ELR (cell line): ENCODE measurements at places on chromosomes 7 and 10.
A peak's percentile ranks its signal among the peaks of the same experiment; 100 is the strongest.

DNA sequence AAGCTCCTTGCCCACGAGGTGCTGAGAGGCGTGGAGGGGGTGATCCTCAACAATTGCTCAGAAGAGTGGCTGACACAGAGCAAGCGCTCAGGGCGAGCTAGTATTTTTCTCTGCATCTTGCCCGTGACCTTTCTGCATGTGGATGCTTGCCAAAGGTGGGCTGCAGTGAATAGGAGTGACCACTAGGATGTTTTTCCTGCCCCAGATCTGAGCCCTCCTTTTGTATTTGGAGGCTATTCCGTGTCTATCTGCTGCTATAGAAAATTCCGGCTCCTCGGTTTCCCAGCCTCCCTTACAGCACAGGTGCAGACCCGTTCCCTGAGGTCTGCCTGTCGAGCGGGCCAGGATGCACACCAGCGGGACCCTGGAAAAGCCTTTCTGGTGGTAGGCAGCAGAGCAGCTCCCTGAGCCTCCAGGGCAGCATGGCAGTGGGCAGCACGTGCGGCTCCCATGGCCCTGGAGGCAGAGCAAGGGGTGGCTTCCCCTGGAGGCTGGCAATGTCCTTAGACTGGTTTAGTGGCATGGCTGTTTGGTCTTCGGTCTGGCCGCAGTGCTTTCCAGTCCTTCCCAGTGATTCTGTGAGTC lies 145.1 kb upstream of the PCBD1 start:
- no peak for DNase-seq

DNA sequence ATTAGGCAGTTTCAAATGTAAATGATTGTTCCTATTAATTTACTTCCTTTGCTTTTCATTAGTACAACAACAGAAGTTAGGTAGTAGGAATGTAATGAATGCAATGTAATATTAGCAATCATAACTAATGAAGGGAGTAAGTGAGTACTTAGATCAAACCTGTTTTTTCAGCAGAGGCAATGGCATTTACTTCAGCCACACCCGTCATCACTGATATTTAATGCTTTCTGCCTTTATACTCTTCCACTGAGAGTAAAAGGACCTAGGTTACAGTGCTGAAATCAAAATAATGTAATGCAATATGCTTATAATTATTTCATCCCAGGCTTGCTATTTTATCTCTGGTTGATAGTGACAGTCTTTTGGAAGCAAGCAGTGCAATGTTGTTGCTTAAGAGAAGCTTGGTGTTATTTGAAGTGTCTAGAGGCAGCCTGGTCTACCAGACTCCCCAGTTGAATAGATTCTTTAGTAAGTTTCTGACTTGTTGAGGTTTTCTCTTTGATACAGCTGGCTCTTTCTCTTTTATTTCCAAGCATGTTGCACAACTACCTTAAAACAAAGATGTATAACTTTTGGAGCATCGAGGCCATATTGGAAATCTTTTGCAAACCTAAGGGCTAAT lies 149.4 kb downstream of the RNLS start:
- no peak for DNase-seq

DNA sequence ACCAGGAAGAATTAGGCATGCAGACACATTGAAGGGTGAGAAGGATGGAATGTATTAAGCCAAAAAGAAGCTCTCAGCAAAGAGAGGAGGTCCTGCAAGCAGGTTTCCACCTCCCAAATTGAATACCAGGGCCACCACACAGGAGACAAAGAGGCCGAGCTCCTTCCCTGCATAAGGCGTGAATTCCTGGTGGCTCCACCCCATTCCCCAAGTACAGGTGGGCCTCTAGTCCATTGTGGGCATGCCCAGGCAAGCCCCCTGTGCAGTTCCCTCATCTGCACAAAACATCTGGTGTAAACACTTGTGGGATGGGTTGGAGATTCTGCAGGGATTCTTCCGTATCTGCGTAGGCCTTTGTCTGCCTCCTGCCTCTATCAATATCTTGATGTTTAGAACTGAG lies 817.5 kb downstream of the NRG3 start:
- no peak for DNase-seq

DNA sequence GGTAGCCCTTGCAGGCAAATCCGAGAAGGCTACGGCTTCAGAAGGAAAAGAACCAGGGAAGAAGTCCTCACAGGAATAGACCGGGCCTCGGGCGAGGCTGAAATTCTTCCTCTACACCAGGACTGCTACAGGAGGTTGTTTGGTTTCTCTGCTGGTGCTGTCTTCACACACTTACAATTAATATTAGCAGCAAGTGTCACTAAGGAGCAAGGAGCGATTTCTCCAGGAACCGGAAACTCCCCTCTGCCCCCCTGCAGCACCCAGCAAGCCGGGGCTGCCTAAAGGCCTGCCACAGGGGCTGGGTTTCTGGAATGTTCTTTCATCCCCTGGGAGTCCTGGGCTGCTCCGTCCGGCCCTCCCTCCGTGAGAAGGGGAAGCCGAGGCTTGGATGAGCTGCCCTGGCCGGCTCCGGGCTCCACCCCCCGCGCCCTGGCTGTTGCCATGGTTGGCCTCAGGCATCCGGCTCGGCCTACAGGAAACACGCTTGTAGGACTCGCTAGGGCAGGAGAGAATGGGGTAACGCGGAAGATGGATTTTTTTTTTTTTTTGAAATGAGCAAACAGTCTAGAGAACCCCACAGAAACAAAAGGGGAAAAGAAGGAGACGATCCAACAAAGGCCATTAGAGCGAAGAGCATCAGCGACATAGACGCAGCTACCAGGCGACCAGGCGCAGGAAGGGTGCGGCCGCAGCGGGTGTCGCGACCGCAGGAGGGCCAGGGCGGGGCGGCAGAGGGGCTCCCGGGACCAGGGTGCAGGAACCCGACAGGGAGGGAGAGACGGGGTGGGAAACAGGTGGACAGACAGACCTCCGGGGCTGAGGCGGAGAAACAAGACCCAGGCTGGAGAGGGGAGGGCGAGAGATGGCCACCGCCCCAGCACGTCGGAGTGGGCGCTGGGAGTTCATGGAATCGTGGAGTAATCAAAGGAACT lies 33.0 kb downstream of the EN2 start:
- no peak for DNase-seq

GRCh38 chr7:151454305-151454704 lies 14.4 kb upstream of the CRYGN start:
- no peak for DNase-seq

- no peak for DNase-seq
These were observed 61.5 kb downstream of the DYNC2I1 start for GRCh38 chr7:158917818-158918217.

DNA sequence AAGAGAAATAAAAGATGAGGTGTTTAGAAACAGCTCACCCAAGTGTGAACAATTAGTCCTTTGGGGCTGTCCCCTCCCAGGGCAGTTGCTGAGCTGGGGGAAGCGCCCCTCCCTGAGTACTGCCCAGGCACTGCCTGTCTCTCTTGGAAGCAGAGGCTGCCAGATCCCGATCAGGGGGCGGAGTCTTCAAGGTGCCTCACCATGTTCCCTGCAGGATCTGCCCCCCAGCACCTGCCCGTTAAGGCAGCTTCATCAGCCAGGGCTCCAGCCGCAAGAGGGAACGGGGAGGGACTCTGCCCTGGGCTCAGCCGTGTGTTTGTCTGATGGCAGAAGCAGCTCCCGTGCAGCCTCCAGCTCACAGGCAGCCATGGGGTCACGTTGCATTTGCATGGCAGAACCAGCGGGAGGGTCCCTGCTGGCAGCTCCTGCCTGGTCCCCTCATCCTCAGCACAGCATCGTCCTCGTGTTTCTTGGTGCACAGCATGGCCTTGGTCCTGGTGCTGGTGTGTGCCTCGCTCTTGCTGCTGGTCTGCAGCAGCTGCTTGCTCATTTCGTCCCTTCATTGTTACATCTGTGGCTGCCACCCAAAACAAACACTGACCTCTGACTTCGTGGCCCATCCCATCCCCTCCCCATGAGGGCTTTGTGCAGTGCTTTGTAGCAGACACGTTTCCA lies 10.7 kb upstream of the DPYSL4 start:
- no peak for DNase-seq

- DNase-seq: peak; percentile 72
These were observed 551.7 kb downstream of the HTR7 start for GRCh38 chr10:90306187-90306586.

GRCh38 chr7:137903382-137904169 lies 56.8 kb upstream of the DGKI start:
- DNase-seq: peak; percentile 79

DNA sequence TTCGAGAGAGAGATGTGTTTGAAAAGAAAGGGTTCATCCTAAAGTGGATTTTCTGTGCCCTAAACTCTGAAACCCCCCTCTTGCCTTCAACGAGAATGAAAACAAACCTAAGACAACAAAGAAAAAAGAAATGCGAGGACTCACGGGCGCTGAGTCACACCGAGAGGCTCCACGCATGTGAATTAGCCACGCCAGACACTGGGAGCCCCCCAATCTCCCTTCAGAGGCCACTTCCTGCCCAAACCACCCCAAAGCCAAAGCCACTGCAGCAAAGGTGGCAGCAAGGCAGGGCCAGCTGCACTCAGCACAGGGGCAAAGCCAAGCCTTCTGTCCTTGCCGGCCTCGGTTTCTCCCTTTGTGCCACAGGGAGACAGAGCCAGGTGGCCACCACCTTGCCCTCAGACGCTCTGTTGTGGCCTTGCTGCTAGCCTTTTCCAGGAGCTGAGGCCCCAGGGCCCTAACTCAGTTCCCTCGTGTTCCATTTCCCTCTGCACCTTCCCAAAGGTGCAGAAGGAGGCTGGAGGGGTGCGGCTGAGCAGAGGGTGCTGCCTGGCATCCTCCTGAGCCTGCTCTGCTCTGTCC lies 93.3 kb downstream of the FAM53B start:
- DNase-seq: no peak

- DNase-seq: peak; percentile 83
These were observed 134.2 kb upstream of the AKR1E2 start for GRCh38 chr10:4691776-4692175.

DNA sequence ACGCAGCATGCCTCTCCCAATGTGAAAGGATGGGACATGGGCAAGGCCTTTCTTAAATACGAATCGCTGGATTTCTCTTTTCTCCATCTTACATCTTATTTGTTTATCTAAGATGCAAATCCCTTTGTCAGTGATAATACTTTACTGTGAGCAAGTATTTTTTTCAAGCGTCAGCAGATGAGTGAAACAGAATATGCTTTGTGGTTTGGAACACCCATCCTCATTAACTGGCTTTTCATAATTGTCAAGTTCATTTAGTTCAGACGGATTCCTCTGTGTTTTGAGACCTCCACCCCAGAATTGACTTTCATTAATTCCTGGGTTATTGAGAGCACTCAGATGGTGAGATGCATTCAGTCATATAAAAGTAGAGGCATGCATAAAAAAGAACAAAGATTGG lies 149.8 kb downstream of the NSUN6 start:
- no peak for DNase-seq

- no peak for DNase-seq
These were observed 297.6 kb upstream of the PLXDC2 start for GRCh38 chr10:19518632-19519031.

- DNase-seq: no peak
These were observed 7.9 kb upstream of the UPF2 start for GRCh38 chr10:12050528-12050927.

DNA sequence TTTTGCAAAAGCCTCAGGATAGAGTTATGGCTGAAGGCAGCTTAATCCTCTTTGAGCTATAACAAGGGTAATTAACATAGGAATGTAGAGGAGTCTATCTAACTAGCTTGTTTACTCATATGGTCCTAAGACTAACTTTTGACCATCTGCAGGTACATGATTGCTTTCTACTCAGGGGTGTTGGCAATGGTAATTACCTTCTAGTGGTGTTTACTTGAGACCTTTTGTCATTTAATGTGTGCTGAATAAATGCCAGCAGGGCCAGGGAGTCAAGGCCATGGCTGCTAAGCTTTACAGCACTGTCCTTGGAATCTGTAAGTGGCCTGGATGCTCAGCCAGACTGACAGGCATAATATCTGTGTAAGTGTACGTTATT lies 1325.0 kb downstream of the XPNPEP1 start:
- no peak for DNase-seq

- no peak for DNase-seq
These were observed 1277.1 kb upstream of the AUTS2 start for GRCh38 chr7:68321076-68321639.

GRCh38 chr10:129027906-129028305 lies 439.1 kb upstream of the MGMT start:
- no peak for DNase-seq

GRCh38 chr10:127836966-127837365 lies 55.8 kb downstream of the CLRN3 start:
- no peak for DNase-seq

DNA sequence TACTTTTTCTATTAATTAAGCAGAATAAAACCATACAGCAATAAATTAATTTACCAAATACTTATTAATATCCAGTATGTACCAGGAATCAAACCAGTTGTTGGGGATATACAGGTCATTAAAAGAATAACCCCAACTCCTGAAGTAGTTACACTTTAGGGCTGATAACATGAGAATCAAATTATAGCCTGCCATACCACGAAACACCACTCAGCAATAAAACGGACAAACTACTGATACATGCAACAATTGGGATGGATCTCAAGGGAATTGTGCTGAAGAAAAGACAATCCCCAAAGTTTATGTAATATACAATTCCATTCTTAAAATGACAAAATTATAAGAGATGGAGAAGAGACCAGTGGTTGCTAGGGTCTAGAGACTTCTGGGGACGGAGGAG lies 22.7 kb downstream of the MCMBP start:
- no peak for DNase-seq

GRCh38 chr7:12572941-12573575 lies 2.5 kb downstream of the SCIN start:
- no peak for DNase-seq

DNA sequence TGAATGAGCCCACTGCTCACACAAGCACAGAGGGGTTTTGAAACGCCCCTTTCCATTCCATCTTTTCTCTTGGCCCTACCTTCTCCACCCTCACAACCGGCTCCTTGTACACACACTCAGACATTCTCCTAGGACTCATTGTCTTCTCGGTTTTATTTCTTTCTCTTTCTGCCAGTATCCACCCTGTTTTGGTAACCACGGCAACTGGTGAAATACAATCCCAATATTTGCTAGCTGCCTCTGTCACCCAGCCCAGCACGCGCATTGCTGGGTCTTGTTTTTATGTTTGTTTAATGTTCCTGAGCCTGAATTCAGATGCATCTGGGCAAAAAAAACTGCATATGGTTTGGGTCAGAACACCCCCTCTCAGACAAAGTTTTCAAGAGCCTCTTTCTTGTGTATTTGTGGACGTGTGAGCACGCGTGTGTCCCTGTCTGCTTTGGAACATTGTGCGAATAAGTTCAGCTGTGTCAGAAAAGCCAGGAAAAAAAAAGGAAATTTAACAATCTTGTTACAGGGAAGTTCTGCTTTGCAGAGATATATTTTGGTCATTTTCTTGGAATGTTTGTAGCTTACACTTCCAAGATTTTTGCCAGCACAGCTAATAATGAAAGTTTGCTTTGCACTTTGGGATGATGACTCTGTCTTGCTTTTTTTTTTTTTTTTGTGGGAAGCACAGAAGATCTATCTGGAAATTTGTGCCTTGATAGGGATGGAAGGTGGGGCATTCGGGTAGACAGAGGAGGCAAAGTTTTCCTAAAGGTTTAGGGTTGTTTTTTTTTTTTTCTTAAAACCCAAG lies 225.9 kb downstream of the TRIL start:
- peak; percentile 31 for DNase-seq
